Mesenteric fat pad (tissue), 1 donor: ENCODE measurements at places on chromosomes 6 and 20.

- DNase-seq: no peak
Observed at GRCh38 chr6:118506071-118506638, 41.9 kb upstream of the PLN start.

DNA sequence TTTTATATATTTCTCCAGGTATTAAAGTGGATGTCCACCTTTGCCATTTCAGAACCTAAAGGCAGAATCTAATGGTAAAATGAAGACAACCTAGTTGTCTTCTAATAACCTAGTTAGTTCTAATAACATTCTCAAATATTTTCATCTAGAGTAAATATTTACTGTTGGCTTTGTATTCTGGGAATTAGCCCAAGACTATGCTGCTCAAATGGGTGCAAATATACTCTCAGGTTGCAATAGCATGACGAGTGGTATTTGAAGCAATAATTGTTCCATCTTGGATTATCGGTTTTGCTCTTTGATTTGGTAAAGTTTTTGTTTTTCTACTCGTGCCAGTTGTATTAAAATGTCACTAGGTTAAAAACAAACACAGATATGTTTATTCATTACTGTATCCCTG lies 21.0 kb upstream of the RSPH4A start:
- DNase-seq: no peak

- DNase-seq: no peak
Observed at GRCh38 chr20:35458388-35458787, 3.0 kb downstream of the CEP250 start.

- no peak for DNase-seq
Observed at GRCh38 chr6:33201935-33202334, 1.3 kb downstream of the SLC39A7 start.

DNA sequence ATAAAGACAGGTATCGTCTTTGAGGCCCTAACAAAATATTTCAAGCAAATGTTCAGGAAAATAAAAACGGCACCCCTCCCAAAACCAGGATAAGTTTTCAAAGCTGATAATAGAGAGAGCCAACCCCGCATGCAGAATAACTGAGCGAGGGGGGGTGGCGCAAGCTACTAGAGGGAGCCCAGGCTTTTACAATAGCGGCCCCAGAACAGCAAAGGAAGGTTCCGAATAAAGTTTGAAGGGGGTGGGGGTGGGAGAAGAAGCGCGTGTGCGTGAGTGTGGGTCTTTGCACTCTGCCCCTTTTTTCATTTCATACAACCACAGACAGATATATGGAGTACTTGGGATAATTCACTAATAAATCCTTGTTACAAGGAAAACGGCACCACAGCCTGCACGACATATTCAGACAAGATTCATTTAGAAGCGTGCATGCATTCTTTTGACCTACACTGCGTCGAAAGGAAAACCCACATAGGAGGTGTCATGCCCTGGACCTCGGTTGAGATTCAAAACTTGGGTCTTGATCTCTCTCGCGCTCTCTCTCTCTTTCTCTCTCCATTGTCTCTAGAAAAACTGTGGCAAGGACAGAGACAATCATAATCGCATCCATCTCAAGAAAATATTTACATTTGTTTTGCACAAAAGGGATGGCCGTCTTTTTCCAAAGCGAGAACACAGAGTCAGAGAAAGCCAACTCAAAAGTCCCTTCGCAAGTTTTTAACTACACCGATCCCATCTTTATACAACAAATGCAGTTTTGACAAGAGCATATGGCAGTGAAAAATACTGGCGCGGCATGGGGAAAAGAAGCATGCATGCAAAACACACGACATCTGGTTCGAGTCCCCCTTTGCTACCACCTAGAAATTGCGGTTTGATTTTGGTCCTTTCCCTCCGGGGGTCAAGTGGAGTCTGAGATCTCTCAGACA lies 1.6 kb downstream of the OLIG3 start:
- DNase-seq: no peak

GRCh38 chr20:37360391-37361115 lies 14.6 kb downstream of the SRC start:
- no peak for DNase-seq
